ENCODE measurements at places on chromosomes 12 and 14.

GRCh38 chr12:82479511-82479910, 121.2 kb downstream of the METTL25 start:
- DNase-seq: no peak

- DNase-seq: no peak
Measured at GRCh38 chr14:91149462-91149861, 35.6 kb downstream of the DGLUCY start.

- peak; percentile 27 for DNase-seq
Measured at GRCh38 chr12:19288603-19289244, 150.6 kb upstream of the AEBP2 start.

GRCh38 chr12:114018669-114019068, 52.5 kb upstream of the RBM19 start:
- no peak for DNase-seq

DNA sequence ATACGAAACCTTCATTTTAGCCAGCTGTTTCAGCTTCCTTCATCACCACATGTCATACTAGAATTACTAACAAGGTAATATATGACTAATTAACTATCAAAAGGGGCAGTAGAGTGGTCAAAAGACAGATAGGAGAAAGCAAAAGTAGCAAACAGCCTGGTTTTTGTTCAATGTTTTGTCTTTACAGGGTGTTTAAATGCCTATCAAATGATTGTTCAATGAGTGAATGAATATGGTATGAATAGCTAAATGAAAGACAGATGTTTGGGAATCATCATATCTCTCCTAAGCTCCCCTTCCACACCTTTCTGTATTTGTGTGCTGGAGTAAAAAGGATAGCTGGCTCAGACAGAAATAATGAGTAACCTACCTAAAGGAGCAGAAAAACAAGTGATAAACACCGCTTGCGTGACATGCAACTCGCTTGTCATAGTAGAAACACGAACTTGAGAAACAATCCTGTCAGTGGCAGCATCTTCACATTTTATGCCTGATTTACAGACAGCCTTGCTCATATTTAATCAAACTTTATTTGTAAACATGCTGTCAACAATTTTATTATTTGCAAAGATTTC, 34.2 kb downstream of the ABCC9 start:
- DNase-seq: no peak

GRCh38 chr12:58841058-58841798, 79.1 kb downstream of the LRIG3 start:
- no peak for DNase-seq

DNA sequence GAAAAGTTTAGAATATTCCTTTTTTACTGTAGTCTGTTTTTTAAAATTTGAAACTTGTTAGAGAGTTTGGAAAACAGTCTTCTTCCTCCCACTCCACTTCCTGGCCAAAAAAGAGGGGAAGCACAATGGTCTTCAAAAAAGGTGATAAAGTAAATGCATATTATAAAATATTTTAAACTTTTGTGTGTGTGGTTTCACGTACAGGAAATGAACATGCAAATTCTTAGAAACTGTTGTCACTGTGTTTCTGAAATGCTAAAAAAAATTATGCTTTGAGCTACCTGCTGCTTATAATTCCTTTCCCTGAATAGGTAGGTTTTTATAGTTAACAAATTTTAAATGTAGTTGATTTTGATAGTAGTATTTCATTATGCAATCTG, 2.9 kb downstream of the FGFR1OP2 start:
- no peak for DNase-seq

- DNase-seq: no peak
Measured at GRCh38 chr12:77808534-77808933, 22.2 kb upstream of the NAV3 start.

GRCh38 chr12:63997198-63997597, 152.7 kb downstream of the SRGAP1 start:
- DNase-seq: no peak

DNA sequence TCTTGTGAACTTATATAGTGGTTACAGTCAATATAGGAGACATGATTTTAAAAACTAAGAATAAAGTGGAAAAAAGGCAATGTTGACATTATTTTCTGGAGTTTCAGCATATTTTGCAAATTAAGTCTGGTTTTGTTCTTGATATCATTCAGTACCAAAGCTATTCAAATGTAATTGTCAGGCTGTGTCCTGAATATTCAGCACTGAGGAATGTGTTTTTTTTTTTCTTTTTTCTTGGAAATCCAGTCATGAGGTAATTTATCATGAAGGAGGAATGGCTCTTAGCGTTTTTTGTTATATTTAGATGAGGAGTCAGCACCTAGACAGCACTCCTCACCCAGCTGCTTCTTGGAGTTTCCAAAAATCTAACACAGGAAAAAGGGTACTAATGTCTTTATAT, 225.5 kb downstream of the CCDC91 start:
- DNase-seq: no peak

GRCh38 chr12:83122623-83122934, 435.9 kb downstream of the TMTC2 start:
- no peak for DNase-seq

DNA sequence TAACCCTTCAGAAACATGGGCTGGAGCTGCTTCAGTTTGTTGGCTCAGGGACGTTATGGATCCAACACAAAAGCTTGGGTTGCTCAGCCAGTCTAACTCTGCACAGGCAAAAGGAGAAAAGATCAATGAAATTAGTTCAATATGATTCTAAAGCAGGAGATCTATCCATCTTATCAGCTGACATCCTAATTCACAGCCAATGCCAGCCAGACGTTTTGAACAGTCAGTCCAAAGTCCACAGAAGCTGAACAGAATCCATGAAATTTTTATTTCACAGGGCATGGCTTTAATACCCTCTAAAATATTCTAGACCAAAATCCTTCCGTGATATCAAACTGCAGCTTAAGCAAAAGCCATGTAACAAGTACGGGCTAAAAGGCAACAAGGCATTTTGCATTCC, 13.7 kb downstream of the NRDE2 start:
- no peak for DNase-seq

- DNase-seq: no peak
Measured at GRCh38 chr14:96790706-96791105, 6.5 kb upstream of the VRK1 start.

DNA sequence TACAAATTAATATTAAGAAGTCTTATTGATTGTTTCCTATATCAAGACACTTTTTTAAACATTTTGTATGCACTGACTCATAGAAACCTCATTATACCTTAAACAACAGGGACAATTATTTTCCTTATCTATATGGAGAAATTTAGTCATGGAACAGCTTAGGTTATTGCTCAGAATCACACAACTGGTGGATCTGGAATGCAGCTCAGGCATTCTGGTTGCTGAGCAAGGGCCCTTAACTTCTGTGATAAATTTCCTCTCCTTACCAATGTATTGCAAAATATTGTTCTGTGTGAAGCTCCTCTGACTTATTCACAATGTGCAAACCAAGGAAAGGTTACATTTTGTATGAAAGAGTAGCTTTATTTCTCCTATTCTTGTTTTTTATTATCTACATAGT, 817.8 kb downstream of the LRFN5 start:
- DNase-seq: no peak

DNA sequence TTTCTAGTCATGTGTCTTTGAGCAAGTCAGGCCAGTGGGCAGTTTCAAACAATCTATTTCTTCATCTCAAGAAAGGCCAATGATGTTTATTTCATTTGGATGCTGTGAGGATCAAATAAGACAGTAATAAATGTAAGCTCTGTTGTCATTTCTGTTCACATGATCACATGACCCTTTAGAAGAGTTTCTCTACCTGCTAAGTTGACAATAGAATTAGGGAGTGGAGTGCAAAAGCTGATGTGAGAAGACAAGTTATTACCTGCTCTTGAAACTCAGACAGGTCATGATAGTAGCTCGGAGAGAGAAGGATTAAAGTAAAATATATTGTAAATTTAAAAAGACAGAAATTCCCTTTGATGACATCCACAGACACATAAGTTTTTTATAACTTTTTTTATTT, 37.3 kb upstream of the DCN start:
- DNase-seq: no peak

GRCh38 chr12:64025174-64025958, 180.9 kb downstream of the SRGAP1 start:
- DNase-seq: no peak

GRCh38 chr14:34554540-34555250, 15.2 kb upstream of the EAPP start:
- peak; percentile 41 for DNase-seq

- DNase-seq: peak; percentile 11
Measured at GRCh38 chr14:81169711-81170103, 51.1 kb downstream of the GTF2A1 start.

DNA sequence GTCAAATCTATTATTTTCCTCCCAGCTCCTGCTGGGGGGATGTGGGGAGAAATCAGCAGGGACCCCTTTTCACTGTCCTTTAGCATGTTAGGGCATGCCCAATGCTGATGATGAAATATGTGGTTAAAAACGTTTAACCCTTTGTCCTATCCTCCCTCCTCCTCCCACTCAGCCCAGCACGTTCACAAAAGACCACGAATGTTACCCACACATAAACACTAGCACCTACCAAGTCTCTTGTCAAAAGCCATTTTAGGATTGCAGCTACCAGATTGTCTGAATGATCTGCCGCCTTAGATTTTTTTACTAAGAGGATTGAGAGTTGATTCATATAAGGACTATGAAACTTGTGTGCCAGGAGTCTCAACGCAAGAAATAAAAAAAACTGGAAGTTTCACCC, 70.4 kb downstream of the TBK1 start:
- no peak for DNase-seq

DNA sequence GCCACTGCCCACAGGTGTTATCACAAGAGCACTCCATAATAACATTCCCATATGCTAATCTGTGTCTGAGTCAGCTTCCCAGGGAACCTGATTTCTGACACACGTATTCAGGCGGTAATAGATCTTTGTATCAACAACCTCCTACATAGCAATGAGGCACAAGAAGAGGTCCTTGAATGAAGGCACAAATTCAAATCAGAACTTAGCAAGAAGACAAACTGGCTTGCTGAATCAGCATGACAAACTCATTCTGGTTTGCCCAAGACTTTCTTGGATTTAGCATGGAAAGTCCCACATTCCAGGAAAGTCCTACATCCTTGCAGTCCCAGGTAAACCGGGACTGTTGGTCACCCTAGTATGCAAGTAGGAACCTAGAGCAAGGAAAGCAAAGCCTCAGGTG, 33.9 kb upstream of the RNU6-7 start:
- DNase-seq: no peak

- no peak for DNase-seq
Measured at GRCh38 chr12:108430245-108430644, 84.8 kb upstream of the FICD start.

DNA sequence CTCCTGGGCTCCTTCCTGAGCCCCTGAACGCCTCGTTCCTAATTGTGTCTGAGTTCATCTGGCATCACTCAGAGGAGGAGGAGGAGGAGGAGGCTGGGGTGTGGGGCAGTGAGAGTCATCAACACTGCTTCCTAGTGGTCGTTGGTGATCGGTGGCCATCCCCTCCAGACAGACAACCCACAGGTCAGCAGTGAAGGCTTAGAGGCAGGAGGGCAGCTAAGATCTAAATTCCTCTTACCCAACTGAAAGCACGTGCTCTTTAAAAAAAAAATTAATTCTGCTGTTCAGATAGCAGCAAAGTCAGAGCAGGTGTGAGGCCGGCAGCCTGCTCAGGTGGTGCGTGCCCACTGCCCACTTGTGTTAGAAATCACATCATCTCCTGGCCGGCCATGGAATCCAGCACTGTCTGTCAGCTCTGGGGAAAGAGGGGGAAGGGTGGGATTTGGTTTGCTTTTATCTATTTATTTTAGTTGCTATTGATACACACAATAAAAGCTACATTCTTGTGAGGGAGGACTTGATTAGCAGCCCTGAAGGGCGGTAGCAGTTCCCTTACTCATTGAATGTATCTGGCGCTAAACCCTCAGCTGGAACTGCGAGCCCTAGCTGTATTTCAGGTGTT, 46.6 kb downstream of the PPP2R5C start:
- no peak for DNase-seq

DNA sequence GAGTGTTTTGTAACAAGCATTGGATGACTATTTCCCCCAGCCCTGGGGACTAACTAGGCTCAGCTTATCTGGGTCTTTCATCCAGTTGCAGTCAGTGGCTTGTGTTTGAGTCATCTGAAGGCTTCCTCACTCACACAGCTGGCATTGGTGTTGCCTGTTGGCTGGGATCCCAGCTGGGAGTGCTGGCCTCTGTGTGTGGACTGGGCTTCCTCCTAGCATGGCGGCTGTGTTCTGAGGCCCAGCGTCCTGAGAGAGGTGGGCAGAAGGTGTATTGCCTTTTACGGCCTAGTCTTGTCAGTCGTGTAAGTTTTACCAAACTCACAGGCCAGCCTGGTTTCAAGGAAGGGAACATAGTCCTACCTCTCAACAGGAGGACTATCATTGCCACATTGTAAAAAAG, 28.3 kb upstream of the PPP2R5C start:
- no peak for DNase-seq

- no peak for DNase-seq
Measured at GRCh38 chr14:69500736-69501135, 16.2 kb downstream of the PLEKHD1 start.

GRCh38 chr12:3428631-3429030, 62.4 kb upstream of the PRMT8 start:
- DNase-seq: no peak

- no peak for DNase-seq
Measured at GRCh38 chr14:57816568-57817284, 49.2 kb downstream of the SLC35F4 start.

DNA sequence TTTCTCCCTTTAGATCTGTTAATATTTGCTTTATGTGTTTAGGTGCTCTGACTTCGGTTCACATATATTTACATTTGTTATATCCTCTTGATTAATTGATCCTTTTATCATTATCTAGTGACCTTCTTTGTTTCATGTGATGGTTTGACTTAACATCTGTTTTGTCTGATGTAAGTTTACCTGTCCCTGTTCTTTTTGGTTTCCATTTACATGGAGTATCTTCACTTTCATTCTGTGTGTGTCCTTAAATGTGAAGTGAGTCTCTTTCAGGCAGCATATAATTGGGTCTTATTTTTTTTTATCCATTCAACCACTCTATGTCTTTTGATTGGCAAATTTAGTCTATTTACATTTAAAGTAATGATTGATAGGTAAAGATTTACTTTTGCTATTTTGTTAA, 24.2 kb downstream of the TRMT5 start:
- no peak for DNase-seq

DNA sequence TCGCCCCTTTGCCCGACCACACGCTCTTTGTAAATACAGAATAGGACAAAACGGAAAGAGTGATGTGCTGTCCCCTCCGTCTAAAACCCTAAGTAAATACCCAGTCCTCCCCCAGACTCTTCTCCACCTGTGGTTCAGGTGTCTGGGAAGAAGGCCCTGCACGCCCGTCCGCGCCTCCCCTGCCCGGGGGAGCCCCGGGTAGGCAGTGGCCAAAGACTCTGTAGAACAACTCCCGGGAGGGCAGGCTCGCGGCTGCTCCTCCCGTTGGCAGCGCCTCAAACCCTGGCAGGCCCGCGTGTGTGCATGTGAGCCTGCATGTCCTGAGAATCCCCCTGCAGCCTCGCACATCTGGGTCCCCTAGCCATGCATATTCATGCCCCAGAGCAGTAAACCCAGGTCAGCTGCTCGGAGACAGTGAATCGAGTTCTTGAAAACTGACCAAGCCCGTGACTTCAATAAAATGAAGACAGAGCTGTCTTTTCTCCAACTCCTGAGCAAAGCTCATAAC, 165.8 kb downstream of the MON2 start:
- DNase-seq: no peak

- no peak for DNase-seq
Measured at GRCh38 chr14:52112336-52113018, 43.6 kb upstream of the NID2 start.

- DNase-seq: no peak
Measured at GRCh38 chr12:6753772-6754356, 923 bp upstream of the MLF2 start.

GRCh38 chr14:60705100-60705499, 19.1 kb downstream of the SIX4 start:
- DNase-seq: no peak

Measured in CD4-positive, alpha-beta T cell treated with Interferon alpha-2 for 1 hour (primary cell).